NCI-H510A (cell line): ENCODE measurements at places on chromosomes 16 and 17.

DNA sequence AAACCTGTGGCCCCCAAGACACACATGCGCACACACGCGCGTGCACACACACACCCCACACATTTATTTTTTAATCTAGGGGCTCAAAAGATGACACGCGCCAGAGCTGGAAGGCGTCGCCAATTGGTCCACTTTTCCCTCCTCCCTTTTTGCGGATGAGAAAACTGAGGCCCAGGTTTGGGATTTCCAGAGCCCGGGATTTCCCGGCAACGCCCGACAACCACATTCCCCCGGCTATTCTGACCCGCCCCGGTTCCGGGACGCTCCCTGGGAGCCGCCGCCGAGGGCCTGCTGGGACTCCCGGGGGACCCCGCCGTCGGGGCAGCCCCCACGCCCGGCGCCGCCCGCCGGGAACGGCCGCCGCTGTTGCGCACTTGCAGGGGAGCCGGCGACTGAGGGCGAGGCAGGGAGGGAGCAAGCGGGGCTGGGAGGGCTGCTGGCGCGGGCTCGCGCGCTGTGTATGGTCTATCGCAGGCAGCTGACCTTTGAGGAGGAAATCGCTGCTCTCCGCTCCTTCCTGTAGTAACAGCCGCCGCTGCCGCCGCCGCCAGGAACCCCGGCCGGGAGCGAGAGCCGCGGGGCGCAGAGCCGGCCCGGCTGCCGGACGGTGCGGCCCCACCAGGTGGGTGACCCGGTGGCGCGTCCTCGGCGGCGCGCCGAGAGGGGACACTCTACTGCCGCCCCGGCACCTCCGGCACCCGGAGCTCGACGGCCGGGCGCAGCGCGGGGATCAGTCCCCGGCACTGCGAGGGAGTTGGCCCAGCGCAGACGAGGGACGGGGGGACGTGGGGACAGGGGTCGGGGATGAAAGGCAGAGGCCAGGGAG lies at the start of gene STAT5A:
Gene STAT5A, plus strand, starts transcription at position 522 of the 826 bp plus-strand sequence. CDS start 914 bp downstream, outside the sequence.
- peak; percentile 58 for DNase-seq

- no peak for DNase-seq
Measured at GRCh38 chr17:6305613-6306360, 129.1 kb downstream of the AIPL1 start.

- DNase-seq, result no peak
Measured at GRCh38 chr17:71024172-71024571, 854.8 kb downstream of the KCNJ2 start.

DNA sequence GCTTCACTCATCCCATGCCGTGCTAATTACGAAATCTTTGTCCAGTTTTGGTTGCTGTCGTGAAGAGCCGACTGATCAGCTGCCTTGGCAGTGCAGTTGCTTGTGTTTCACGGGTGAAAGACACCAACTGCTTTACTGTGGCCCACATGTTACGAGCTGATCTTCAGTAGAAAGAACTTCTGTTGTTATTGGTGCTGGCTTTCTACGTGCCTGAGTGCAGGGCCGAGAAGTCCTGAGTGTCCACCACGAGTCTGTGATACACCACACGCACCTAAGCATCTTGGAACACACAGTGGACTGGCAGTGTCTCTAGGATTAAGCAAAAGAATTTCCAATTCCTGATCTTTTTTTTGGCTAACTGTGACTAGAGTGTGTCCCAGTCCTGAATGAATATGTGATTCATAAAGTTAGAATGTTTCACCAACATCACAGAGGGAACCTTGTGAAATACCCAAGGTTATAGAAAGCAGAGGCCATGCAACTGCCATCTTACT lies 70.4 kb upstream of the CLEC18A start:
- DNase-seq, result no peak

GRCh38 chr16:86507173-86508027 lies 2.9 kb upstream of the FOXF1 start:
- no peak for DNase-seq

DNA sequence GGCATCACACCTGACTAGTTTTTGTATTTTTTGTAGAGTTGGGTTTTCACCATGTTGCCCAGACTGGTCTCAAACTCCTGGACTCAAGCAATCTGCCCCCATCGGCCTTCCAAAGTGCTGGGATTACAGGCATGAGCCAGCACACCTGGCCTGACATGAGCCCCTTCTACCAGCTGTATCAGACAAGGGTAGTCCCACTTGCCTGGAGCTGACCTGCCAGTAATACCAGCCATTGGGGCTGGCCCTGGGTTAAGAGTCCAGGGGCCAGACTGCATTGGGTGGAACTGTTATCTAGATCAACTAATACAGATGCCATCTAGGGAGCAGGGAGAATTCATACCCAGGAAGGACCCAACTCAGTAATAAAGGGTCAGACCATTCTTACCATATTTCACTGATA lies 28.1 kb downstream of the WSB1 start:
- DNase-seq, result no peak

DNA sequence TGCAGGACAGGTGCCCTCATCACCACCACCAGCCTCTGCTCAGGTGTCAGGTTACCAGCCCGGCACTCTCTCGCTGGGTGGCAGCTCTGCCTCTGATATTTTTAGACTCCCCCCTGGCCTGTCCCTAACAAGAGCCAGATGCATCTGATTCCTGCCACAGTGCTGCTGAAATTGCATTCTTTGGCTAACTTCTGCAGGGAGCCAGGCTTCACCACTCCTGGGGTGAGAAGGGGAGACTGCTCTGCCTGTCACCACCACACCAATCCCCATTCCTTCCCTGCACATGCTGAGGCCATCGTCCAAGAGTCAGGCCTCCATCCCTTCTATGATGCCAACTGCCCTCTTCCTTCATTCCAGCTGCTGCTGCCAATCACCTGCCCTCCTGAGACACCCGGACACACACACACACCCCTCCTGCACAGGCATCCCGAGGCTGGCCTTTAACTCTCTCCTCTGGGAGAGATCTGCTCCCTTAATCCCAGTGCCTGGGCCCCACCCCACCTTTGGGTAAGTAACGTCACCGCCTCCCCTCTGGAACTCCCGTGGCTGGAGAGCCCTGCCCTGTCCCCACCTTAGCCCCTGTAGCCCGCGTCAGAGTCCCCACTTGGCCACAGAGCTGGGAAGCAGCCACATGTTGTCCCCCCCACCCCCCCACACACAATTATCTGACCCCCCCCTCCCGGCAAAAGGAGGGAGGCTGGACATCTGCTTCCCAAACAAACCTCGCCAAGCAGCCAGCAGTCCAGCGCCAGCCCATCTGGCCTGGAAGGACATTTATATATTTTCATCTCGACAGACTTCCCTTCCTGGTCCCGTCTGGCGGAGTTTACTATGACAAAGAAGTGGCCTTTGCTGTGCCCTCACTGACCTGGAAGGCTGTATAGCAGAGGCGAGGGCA lies 2.8 kb downstream of the EMP2 start:
- DNase-seq, result peak; percentile 34

DNA sequence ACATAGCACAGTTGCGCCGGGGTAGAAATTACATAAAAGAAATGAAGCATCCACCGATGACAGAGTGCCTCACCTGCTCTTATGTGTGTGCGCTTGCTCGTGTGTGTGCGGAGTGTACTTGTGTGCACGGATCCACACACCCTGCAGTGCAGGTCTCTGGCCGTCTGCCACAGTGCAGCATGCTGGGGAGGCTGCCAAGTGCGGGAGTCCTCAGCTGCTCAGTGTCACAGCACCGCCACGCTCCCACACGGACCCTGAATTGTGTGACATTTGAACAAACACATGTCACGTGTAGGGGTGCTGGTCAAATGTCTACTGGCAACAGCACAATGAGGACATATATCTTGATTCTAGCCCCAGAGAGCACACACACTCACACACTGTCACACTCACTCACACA lies 243.0 kb upstream of the MYOCD start:
- no peak for DNase-seq

DNA sequence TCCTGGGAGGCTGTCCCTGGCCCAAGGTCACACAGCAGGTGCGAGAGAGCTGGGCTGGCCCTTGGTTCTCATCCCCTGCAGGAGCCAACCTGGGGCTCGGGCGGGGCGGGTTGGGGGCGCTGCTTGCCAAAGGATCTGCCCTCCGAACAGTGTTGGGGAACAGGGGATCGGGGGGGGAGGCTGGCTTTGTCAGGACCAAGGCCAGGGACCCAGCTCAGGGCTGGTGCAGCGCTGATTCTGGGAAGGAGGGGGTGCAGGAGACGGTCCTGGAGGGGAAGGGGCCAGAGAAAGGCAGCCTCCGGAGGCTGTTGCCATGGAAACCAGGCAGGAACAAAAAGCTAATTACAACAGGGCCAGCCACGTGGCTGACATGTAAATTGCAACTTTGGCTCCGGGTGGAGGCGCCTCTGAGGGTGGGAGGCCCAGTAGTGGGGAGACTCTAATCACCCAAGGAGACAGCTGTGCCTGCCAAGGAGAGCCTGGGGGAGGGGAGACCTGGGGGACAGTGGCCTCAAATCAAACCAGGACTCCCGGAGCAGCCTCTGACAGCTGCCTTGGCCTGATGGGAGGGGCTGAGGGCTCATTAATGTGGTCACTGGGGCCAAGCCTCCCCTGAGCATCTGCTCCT lies 1.3 kb downstream of the TUBB3 start:
- DNase-seq, result no peak

GRCh38 chr17:75845933-75846691 lies 1.9 kb upstream of the UNC13D start:
- DNase-seq, result peak; percentile 62

DNA sequence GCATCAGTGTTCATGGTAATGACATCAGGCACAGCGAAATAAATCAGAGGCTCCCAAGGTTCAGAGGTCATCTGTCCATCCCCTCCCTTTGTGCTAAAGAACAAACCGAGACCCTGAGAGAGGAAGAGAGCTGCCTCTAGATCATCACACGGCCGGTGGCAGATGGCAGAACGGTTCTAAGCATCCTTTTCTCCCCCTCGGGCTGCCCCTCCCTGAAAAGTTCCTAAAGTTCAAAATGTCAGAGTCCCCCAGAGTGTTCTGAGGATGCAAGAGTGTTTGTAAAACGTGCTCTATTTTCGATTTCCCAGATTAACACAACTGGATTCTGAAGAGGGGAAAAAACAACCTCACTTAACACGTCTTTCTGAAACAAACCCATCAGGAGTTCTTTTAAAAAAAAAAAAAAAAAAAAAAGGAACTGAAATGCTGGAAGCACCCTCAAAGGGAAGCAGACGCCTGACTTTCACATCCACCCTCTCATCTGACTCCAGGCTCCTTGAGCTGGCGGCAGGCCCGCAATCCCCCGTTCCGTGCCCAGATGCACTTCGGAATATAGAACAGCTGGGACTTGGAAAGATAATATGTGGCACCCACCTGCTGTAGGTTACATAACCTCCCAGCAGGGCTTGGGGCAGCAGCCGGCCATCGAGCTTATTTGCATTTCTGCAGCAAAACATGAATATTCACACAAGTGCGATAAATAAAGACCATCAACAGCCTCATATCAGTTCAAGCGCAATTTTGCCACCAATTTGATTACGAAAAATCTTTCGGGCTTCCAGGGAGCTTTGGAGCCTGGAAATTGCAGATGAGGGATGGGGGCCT lies 115.5 kb upstream of the SMURF2 start:
- DNase-seq, result no peak

DNA sequence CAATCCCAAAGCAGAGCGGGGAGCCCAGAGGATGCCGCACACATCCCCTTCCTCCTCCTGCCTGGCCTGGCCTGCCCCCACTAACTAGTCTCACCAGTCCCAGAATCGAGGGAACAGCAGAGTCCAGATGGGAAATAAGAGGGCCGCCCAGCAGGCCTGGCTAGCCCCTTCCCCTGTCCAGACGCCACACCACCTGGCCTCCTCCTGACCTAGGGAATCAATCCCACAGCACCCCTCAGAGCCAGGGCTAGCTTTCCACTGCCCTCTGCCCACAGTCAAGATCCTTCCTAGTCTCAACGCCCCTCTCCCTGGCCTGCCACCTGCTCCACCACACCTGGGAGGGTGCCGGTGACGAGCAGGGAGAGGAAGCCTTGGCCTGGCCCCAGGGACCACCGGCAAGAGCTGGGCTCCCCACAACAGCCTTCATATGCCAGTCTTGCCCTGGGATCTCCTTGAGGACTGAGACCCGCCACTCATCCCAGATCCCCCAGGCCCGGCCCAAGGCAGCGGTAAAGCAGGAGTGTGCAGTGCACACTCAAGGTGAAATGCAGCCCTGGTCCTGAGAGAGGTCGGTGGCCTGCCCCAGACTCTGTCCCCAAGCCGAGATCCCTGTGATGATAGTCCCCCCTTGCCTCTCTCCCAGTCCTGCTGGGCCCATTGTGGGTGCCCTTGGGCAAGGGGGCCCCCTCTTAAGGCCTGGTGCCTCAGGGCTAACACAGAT lies 27.9 kb downstream of the KATNB1 start:
- no peak for DNase-seq

GRCh38 chr17:27541301-27542023 lies 85.2 kb downstream of the KSR1 start:
- no peak for DNase-seq

DNA sequence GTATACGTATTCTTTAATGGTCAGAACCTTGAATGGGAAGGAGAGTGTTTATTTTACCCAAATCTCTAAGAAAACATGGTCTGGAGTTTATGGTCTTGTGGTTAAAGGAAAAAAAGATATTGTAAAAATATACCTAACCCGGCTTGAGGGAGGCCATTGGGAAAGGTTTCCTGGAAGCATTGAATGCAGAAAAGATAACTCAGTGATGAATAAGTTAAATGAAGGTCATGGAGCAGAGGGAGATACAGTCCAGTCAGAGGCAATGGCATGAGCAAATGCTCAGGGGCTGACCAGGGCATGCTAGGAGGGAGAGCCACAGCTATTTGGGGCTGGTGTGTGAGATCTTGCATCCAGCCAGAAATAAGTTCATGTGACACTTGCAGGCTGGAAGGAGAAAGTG lies 430.4 kb upstream of the CDH5 start:
- DNase-seq, result no peak

GRCh38 chr16:4034963-4035362 lies 81.3 kb downstream of the ADCY9 start:
- no peak for DNase-seq

- DNase-seq, result no peak
Measured at GRCh38 chr17:72182371-72182873, 61.6 kb downstream of the SOX9 start.

DNA sequence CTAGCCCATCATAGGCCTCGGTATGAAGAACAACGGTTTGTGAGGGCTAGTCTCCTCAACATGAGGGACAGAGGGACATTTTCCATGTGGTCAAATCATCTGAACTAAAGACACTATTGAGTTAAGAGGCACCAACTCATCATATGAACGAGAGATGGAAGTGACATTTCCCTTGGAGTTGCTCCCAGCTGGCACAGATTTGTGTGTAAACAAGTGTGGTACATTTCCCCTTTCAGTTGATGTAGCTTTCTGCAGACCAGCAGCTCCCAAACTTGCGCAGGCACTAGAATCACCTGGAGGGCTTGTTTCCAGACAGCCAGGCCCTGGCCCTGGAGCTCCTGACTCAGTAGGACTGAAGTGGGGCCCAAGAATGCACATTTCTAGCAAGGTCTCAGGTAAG lies 205.5 kb downstream of the PARN start:
- DNase-seq, result no peak
